ENCODE measurements at places on chromosomes 13 and 19.

DNA sequence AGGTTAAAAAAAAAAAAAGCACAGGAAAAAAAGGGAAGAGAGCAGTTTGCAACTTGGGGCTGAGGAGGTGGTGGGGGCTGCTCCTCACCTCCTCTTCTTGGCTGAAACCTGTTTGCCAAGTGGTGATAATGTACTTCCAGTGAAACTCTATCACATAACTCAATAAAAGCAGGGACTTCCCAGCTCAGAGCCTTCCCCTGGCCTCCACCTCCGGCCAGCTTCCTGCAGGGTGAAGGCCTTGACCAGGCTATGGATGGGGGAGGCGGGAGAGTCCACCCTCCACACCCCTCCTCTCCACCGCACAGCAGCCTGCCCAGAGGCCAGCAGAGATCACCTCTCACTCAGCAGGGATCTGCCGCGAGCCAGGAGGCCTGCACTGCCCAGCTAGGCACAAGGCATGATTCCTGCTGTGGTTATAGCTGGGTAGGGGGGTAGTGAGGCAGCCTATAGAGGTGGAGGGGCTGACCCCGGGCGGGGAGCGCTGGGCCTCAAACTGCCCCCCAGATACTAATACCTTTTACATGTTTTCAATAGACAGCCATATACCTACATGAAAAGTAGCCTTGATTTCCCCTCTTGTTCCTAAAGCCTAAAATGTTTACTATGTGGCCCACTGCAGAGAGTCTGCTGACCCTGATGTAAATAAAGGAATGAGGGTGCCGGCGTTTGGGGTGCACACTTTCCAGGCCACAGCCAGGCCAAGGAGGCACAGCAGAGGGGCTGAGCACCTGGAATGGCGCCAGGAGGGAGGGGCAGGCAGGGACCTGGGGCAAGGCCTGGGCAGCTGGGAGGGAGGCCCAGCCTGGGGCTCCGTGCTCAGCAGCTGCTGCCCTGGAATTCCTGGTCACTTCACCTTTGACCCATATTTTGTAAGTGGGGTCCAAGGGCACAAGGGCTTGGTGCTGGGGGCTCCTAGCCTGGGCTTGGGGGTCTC is 10.3 kb downstream of the ZNF787 start:
- DNase-seq, result no peak

GRCh38 chr13:31927219-31927653 is 104.3 kb upstream of the FRY start:
- DNase-seq, result no peak

DNA sequence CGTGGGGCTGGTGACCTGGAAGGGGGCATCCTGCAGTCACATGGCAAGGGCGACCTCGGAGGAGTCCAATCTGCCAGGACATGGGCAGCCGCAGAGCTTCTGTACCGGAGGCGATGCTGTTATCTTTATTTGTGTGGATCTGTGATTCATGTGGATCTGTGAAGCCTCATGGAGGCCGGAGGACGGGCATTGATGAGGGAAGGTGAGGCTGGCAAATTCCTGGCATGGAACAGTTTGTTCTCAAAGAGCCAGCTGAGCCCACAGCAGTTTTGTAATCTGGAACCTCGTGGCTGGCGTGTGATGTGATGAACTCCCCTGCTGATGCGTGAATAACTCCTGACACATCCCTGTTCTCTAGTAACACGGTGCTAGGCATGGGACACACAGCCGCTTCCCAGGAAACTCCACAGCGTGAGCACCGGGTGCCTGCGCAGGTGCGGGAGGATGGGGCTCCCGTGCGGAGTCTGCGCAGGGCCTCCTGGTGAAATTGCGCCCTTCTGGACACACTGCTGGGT is 40.4 kb downstream of the ATP11A start:
- DNase-seq, result no peak

- no peak for DNase-seq
These were observed 253.3 kb upstream of the TSHZ3 start for GRCh38 chr19:31602548-31602947.

- DNase-seq, result peak; percentile 79
These were observed 1.5 kb upstream of the TRAPPC5 start for GRCh38 chr19:7678971-7679751.

GRCh38 chr19:47598407-47599349 is 10.3 kb upstream of the BICRA start:
- DNase-seq, result no peak

DNA sequence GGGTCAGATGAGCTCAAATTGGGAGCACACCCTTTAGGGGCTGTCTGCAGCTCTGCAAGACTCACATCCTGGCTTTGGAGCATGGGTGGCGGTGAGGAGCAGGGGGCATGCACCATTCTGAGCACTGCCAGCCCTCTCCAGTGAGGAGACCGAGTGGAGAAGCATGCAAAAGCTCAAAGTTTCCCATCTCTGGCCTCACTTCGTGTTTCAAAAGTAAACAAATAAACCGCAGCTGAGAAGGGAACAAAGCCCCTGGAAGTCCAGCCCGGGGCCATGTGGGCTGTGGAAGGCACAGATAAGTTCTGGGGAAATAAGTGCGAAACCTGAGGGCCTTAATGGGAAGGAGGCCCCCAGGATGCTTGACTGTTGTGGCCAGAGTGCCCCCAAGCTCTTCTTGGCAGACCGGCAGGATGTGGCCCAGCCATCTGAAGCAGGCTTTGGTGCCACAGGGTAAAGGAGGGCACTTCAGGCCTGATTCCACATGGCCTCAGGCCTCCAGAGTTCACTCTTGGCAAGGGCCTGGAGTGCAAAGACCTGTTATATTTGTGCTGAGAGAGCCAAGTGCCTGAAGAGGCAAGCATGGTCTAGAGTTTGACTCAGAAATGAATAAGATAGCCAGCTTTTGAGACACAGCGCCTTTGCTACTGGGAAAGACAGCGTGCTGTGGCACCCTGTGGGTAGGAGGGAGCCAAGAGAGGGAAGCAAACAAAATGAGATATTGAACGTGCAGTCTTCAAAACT is 1.2 kb downstream of the MEDAG start:
- DNase-seq, result no peak

DNA sequence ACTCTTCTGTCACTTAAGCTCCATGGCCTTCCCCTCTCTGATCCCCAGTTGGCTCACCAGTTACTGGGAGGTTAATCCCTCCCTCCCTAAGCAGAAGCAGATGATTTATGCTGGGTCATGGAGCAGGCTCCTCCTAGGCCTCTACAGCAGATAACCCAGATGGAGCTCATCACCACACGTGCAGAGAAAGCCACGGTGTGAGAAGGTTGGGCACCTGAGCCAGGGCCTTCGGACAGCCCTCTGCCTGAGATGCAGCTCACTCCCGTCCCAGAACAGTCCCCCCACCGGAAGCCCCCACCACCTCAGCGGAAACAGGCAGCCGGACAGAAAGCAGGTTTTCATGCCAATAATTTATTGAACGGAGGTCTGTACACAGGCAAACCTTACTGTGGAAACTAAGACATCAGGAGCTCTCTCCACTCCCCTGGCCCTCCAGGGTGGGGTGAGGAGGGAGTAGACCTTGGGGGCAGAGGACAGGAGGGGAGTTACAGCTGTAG is 9.8 kb downstream of the ZNF526 start:
- no peak for DNase-seq

DNA sequence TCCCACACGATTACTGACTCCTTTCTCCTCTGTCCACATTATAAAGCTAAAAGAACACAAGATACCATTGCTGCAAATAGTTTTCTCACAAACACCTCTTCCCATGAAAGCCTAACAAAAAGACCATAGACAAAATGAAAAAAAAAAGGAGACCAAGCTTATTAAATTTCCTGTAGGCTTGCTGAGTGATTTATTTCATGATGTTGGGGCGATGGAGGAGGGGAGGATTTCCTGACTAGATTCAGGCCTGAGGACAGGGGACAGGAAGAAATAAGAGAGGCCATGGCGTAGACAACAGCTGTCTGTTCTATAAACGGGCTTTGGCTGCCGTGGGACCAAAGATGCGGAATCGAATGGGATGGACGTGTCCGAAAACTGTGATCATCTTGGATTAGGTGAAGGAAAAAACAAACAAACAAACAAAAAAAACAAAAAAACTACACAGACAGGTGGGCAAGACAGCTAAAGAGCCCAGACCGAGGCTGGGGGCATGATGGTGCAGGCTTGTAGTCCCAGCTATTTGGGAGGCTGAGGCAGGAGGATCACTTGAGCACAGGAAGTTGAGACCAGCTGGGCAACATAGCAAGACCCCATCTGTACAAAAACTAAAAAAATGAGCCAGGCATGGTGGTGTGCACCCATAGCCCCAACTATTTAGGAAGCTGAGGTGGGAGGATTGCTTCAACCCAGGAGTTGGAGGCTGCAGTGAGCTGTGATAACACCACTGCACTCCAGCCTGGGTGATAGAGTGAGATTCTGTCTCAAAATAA is 5.3 kb downstream of the TMPRSS9 start:
- DNase-seq, result no peak
